ENCODE measurements at places on chromosomes 12 and 14.
A peak's percentile ranks its signal among the peaks of the same experiment; 100 is the strongest.

DNA sequence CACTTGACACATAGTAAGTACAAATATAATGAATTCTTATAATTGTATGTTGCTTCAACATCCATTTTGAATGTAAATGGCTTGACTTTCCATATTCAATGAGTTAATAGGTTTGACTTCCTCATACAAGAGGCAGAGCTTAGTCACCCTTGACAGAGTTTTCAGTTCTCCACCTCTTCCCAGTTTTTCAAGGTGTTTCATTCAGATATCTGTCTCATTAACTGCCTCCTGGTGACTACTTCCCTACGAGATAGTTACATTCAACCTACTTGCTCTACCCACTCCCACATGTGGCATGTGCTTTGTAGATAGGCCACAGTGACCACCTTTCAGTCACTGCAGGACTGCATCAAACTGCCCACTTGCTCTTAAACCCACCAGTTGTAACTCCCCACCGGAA, 60.0 kb downstream of the MYF5 start:
- peak; percentile 33 for DNase-seq

DNA sequence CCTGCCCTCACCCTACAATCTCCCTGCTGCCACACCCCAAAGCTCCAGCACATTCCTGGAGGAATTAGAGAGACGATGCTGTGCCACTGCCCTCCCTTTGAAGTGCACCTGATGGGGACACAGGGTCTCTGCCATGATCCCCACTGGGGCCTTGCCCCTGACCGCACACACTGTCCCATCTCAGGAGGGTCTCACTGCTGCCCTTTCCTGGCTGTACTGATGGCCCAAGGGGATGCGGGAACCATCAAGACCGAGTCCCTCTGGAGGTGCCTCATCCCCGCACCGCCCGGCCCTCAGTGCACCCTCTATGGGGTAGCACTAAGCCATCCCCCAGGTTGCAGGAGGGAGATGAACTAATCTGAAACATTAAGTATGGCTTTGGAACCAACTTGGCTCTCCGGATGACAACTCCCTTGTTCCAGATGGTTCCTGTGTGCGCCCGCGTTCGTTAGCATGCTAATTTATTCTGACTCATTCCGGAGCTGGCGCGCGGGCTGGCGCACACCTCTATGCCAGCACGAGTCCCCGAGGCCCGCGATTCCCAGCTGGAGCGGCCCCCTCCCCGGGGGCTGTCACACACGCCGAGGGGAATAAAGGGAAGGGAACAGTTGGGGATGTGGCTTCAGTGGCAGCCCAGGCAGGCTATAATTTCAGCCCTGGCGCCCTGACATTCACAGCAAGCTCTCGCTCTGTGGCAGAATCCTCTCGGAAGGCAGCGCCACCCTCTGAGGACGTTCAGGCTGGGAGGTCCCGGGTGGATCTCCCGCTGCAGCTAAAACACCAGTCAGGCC, 34.2 kb upstream of the C14orf180 start:
- DNase-seq = no peak

GRCh38 chr12:13288937-13289652, 92.6 kb downstream of the EMP1 start:
- DNase-seq = no peak

- DNase-seq = peak; percentile 57
Measured at GRCh38 chr12:111597831-111598636, 1.1 kb downstream of the ATXN2 start.

- DNase-seq = no peak
Measured at GRCh38 chr14:74085828-74086227, 1.1 kb downstream of the LIN52 start.

DNA sequence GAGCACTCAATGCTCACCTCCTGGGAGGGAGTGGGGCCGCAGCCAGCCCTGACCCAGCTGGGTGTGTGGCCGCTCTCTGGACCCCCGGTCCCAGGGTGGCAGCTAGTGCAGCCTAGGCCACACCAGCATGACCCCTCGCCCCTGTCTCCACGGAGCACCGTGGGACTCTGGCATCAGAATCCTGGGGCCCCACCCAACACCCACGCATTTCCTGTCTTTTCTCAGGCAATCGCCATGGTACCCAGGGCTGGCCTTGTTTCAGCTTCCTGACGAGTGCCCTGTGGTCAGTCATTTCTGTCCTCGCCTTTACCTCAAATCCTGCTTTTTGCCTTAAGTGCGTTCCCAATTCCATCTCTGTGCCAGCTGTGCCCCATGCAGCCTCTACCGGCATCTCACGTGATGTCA, 15.9 kb downstream of the PACS2 start:
- peak; percentile 22 for DNase-seq

DNA sequence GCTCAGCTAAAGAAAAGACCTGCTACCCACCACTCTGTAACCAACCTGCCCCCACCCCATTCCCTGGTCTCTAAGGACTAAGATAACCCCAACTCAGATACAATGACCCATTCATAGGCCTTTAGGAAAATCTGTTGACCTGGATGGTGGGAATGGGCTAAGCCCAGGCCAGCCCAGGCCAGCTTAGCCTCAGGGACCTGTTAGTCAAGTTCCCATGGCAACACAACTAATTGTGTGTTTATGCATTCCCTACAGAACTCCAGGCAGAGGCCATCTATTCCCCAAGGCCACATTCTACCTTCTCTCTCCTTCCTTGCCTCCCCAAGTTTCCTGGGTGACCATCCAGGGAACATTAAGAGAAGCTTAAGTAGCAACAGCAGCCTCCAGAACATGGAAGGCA, 16.1 kb upstream of the KRT8 start:
- DNase-seq = no peak

DNA sequence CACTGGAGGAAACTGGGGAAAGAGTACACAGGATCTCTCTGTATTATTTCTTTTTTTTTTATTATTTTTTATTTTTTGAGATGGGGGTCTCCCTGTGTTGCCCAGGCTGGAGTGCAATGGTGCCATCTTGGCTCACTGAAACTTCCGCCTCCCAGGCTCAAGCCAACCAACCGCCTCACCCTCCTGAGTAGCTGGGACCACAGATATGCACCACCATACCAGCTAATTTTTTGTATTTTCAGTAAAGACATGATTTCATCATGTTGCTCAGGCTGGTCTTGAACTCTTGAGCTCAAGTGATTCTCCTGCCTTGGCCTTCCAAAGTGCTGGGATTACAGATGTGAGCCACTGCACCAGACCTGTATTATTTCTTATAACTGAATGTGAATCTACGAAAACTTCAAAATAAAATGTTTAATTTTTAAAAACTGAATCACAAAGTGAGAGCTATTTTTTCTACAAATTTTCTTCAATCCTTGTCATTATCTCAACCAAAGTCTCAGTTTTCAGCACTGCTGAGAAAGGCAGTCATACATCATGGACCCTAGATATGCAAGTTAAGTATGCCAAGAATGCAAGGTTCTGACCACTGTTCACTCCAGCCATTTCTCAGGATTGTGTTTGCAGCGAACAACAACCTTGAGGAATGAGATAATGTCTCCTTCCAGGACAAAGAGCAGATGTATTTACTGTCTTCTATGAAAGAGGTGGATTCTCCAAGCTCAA, 2.4 kb downstream of the EAPP start:
- no peak for DNase-seq

GRCh38 chr12:90244232-90244631, 535.6 kb upstream of the ATP2B1 start:
- no peak for DNase-seq

DNA sequence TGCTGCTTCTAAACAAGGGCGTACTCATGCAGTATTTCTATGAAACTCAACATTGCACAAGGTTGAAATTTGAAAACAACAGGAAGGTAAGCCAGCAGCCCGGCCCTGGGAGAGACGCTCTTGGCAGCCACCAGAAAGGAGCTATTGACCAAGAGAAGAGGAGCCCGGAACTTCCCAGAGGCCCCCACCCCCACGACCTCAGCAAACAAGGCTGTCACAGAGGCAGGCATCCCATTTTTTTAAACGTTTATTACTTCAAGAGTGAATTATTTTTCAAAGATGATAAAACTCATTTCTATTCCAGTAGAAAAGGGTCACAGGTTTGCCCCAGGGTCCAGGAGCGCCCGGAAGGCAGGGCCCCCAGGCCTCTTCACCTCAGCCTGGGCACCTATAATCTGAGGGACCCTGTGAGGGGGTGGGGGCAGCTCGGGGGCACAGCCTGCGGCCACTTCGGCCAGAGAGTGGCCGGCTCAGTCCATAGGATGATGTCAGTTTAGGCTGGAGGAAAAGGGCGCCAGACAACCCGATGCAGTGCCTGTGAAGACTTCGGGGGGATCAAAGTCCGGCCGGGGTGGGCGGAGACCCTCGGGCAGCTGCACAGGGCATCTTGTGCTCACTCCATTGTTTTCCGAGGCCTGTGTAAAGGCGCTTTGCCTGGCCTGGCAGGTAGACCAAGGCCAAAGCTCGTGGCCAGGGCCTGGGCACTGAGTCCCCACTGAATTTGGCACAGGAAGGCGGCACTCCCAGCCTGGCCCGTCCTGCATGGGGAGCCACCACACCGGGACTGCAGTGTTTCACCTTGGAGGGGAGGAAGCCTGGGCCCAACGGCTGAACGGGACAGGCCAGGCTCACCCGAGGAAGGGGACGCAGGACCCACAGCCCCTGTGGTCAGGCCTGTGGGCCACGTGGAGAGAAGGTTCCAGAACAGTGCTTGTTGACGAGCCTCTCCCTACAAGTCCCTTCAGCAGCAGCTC, 86.0 kb downstream of the SCARB1 start:
- no peak for DNase-seq

DNA sequence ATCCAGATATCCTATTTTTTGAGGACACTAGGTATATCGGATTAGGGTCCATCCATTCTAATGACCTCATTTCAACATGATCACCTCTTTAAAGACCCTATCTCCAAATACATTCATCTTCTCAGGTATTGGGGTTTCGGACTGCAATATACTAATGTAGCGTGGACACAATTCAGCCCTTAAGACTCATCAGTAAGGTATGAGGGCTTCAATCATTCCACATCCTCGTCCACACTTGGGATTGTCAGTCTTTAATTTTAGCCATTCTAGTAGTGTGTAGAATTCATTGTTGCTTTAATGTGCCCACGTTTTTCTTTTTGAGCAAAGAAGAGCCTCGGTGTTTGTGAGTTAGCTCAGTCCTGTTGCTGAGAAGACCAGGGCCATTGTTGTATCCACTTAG, 177.0 kb upstream of the TBX3 start:
- no peak for DNase-seq

DNA sequence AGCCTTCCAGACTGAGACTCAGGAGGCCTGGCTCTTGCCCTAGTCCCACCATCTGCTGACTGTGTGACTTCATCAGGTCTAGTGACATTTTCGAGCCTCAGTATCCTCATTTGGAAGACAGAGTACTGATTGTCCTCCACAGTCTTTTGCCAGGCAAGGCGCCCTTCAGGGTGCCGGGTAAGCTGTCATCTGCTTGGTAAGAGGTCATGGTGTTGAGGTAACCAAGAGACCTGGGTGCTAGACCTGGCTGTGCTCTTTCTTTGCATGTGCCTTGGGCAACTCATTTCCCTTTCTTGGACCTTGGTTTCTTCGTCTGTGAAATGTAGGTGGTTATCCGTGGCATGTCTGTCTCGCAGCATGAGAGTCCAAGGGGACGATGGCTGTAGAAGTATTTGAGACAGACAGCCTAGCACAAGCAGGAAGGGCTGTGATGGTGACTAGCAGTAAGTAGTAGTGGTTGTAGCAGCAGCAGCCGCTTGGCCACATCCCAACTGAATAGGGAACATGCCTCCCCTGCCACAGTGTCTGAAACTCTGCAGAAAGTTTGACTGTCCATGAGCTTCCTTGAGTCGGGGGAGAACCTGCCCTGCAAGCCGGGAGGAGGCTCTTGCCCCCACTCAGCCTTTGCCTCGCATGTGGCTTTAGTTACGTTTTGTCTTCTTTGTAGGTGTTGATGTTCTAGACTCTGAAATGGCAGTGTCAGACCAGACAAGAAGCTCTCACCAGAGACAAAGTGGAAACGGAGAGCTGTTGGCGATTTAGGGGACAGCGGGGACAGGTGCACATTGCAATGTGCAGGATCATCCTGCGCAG, 40.3 kb downstream of the EVL start:
- peak; percentile 55 for DNase-seq

- DNase-seq = peak; percentile 65
Measured at GRCh38 chr14:24692382-24693352, 58.7 kb upstream of the GZMB start.

GRCh38 chr12:100753837-100754236, 40.7 kb upstream of the ANO4 start:
- no peak for DNase-seq

DNA sequence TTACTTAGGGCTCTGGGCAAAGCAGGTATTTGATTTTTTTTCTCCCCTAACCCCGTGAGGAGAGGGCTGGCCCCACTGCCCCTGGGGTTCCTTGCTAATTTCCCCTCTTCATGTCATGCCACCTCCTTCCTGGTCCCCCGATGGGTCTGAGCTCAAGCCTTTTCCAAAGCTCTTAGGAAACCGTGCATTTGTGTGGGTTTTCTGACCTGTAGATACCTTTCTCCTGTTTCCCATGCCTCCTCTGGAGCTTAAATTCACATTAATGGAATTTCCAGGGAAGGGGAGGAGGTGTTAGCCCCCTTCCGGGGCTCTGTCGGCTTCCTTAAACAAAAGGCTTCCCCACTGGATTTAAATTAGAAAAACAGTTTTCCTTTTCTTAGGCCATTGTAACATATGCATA, 12.6 kb downstream of the SFSWAP start:
- DNase-seq = no peak

GRCh38 chr12:49902399-49903350, 1.0 kb downstream of the FAIM2 start:
- DNase-seq = no peak

DNA sequence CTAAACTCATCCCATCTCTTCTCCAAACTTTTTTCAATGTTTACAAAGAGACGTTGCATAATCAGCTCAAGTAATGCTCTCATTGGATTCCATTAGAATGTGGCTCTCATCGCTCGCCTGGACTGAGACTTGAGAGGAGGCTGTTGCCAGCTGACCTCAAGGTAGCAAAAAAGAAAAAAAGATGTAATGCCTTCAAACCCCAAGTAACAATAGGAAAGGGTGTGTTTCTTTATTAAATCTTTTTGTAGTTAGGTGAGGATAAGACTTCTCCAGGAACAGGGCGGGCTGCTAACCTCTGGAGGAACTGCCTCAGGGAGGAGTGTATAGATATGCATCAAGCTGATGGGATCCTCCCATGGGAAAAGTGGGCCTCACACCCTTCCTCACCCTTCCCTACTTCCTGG, 956 bp upstream of the PTHLH start:
- no peak for DNase-seq

- DNase-seq = no peak
Measured at GRCh38 chr14:25080682-25081081, 30.7 kb upstream of the STXBP6 start.

GRCh38 chr14:74349757-74350156, 1.5 kb downstream of the VRTN start:
- no peak for DNase-seq

DNA sequence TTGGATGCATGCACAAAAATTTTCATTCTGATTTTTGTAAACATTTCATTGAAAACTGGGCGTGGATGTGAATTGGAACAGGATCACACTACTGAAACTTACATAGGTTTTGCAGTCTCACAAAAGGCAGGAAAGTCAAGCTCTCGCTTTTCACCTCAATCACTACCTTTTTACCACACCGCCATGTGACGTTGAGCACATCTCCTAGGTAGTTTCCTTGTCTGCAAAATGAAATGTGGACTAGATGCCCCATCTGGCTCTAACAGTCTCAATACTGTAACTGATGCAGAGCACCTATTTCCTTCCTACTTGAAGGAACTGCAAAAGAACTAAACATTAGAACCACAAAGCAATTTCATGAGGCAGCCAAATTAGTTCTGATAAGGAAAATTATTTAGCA, 4.4 kb upstream of the YY1 start:
- no peak for DNase-seq

- DNase-seq = peak; percentile 28
Measured at GRCh38 chr12:34186492-34186891, 164.2 kb downstream of the ALG10 start.
